ENCODE measurements at places on chromosomes 13 and 19.

DNA sequence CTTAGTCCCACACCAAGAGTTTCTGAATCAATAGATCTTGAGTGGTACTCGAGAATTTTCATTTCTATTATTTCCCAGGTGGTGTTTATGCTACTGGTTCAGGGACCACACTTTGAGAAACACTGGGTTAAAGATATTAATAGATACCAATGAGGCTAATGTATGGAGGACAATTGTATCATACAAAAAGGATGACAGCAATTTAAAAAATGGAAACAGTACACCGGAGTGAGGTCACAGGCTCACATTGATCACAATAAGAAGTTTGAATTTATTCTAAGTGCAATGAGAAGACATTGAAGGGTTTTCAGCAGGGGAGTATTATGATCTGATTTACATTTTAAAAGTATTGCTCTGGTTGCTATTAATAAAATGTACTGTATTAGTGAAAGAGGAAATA, 488.3 kb downstream of the PCDH17 start:
- DNase-seq, result no peak

DNA sequence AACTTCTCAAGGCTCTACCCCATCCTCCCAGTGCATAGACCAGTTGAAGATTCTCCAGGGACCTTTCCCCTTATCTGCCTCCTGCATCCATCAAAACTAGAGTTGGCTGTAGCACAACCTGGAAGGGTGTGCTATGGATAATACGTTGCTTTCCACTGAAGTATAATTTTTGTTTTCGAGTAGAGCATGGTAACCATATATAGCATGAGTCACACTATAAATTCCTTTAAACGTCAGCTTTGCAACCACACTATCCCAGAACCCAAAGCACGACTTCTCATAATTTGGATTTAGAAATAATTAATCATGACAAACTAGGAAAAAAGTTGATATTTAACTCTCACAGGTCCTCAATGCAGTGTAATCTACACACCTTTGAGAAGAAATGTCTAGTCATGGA, 138.3 kb upstream of the NBEA start:
- DNase-seq, result no peak

GRCh38 chr19:18414504-18415177, 4.6 kb upstream of the SSBP4 start:
- no peak for DNase-seq

DNA sequence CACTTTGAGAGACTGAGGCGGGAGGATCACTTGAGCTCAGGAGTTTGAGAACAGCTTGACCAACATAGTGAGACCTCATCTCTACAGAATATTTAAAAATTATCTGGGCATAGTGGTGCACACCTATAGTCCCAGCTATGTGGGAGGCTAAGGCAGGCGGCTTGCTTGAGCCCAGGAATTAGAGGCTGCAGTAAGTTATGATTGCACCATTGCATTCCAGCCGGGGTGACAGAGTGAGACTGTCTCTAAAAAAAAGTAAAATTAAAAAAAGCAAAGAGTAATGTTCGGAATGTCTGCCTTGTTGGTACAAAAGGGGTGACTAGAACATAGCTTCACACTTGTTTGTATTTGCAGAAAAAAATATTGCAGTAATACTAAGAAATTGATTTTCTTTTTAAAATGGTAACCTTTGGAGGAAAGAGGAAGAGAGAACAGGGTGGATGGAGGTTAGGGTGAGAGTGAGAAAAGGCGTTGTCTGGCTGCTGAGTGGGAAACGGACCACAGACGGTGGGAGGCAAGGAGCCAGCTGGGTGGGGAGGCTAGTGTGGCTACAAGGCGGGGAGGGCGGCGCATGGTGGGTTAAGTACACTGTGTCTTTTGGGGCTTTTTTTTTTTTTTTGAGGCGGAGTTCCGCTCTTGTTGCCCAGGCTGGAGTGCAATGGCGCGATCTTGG, 10.2 kb downstream of the PPP1R14A start:
- DNase-seq, result no peak

- no peak for DNase-seq
Measured at GRCh38 chr13:82439159-82439904, 1442.9 kb downstream of the SLITRK1 start.

- DNase-seq, result no peak
Measured at GRCh38 chr13:44967704-44968433, 21.4 kb downstream of the NUFIP1 start.

GRCh38 chr19:12111176-12111575, 29.0 kb downstream of the ZNF20 start:
- DNase-seq, result no peak

DNA sequence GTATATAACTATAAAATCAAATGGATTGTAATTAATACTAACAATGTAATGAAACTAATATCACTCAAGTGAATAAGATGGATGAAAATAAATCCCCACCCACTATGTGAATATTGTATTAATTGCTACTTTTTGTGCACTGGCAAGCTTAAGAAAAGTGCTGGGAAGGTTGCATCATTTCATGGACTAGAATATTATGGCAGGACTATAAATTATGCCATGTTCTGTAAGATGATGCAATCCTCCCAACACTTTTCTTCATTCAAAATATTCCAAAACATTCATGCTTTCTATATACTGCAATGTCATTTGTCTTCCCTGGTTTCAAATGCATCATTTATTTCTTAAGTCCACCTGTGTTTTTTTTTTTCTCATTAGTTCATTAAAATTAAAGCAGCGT, 457.6 kb upstream of the GPC6 start:
- no peak for DNase-seq

DNA sequence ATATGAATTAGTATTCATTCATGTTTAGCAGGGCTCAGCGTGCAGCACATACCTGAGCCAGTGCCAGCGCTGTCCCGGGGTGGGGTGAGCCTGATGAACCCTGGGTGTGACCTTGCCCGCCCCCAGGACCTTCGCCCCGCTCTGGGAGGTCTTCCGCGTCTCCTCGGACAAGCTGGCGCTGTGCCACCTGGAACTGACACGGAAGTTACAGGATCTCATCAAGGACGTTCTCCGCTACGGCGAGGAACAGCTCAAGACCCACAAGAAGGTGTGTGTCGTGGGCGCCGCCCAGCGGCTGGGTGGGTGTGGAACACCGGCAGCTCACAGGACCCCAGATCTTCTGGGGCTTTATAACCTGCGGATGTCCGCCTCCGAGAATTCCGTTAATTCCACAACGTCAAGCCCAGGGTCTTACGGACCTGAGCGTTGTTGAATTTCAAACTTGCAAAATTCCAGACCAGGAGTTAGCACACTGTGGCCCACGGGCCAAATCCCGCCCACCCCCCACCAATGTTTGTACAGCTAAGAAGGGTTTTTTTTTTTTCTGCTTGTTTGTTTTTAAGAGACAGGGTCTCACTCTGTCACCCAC, 15.4 kb downstream of the FCHO1 start:
- no peak for DNase-seq

GRCh38 chr13:46846726-46847125, 49.8 kb upstream of the ESD start:
- DNase-seq, result no peak

GRCh38 chr19:30504272-30504671, 132.1 kb downstream of the ZNF536 start:
- no peak for DNase-seq

- DNase-seq, result no peak
Measured at GRCh38 chr13:68440874-68441273, 1210.7 kb upstream of the PCDH9 start.

GRCh38 chr13:37123337-37123736, 17.9 kb upstream of the CSNK1A1L start:
- no peak for DNase-seq

- DNase-seq, result no peak
Measured at GRCh38 chr13:92407858-92408257, 818.7 kb upstream of the GPC6 start.

- no peak for DNase-seq
Measured at GRCh38 chr19:7507884-7508283, 8.0 kb upstream of the ZNF358 start.

DNA sequence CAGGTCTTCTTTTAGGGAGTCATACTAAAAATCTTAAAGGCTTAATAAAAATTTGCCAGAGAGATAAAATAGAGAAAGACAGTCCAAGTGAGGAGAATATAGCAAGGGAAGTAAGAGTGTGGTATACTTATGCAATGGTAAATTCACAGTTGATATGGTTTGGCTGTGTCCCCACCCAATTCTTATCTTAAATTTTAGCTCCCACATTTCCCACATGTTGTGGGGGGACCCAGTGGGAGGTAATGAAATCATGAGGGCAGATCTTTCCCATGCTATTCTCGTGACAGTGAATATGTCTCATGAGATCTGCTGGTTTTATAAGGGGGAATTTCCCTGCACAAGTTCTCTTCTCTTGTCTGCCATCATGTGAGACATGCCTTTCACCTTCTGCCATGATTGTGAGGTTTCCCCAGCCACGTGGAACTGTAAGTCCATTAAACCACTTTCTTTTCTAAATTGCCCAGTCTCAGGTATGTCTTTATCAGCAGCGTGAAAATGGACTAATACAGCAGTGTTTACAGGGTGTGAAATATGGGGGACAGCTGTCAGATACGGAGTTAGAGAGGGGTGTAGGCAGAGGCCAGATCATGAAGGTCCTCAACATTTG, 115.4 kb downstream of the UGGT2 start:
- DNase-seq, result no peak

- DNase-seq, result no peak
Measured at GRCh38 chr13:25778808-25779305, 273.0 kb downstream of the SHISA2 start.

DNA sequence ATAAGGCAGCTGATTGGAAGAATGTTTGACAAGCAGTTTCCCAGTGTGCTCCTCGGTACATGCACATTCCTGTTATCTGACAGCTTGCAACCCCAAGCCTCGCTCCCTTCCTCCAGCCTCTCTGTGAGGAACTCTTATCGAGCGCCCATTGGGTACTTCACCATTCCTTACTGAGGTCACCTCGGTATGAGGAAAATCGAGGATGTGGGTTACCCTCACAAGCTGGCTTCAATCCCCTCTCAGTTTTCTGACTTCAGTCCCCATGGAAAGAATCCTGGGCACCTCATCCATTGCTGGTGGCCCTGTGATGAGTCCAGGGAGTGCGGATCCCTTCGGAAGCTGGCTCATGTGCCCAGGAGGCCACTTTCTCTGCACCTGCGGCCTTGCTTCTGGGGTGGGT, 17.3 kb downstream of the TEX29 start:
- DNase-seq, result no peak

DNA sequence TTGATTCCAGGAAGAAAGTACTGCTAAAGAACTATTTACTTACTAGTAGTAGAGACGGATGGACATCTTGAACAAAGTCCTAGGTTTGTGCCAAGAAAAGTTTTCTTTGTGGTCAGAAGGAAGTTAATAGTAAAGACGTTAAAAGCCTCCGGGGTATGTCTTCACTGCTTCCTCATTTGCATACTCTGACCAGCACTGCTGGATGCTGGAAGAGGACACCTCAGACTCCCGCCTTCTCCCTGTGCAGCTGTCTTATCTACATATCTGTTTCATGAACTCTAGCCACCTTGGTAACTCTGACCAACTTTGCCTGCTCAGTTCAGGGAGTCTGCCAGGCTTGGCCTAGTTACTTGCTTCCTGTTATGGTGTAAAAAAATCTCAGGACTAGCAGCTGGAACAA, 1109.1 kb upstream of the MIR17HG start:
- no peak for DNase-seq

DNA sequence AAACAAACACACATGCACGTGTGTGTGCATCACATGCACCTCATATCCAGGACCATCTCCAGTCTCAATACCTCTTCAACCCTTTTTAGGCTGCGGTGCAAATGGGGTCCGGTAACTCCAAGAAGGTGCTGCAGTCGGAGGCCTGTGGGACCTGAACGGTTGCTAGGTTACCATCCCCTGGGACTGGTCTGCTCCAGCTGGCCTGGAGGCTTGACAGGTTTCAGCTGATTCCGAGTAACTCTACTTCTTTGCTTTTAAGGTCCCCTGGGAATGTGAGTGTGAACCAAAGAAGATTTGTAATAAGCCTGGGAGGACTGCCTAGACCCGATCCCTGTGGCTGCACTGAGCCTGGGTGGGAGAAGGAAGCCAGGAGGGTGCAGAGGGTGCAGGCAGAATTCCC, 117.5 kb downstream of the CCNA1 start:
- no peak for DNase-seq

DNA sequence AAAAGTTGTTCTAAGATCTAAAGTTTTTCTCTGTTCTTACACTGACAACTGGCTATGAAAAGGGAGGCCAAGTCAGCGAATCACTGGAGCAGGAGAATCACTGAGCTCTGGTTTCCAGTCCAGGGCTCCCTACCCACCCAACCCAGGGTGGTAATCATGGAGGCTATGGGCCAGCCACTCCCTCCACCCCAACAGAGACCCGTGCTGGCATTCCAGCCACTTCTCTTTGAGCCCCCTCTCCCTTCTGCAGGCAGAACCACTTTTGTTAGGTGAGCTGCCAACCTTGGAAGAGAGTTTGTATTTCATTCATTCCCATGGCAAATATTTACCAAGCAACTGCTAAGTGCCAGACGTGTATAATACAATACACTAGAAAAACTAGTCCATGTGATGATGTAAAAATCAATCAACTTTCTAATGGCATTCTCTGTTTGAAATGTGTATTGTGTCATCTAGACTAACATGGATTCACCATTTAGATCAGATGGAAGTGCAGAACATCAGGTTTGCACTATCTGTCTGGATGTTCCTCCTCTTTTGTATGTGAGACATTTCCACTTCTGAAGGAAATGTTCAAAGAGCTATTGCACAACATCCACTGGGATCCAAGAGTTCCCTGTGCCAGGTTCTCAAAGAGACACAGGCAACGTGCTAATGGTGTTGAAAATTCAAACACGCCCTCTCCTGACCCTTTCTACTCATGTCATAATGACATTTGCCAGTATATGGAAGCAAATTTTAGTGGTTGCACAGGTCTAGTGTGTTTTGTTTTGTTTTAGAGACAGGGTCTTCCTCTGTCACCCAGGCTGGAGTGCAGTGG, 5.3 kb downstream of the MLNR start:
- no peak for DNase-seq

DNA sequence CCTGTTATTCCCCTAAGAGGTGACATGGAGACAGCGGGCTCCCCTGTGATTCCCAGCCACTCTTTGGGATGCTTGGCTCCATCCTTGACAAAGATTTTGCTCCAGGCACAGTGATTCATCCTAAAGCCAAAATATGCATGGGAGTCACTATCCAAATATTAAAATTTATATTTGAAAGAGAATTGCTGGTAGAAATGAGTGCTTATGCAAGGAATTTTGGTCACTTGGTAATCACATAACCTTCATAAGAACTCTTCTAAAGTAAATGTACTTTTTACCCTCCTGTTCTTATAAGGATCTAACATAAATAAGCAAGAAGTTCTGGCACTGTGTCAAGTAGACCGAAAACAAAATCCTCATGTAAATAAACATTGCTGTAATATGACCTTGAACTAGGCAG, 385.8 kb downstream of the ITGBL1 start:
- no peak for DNase-seq

- no peak for DNase-seq
Measured at GRCh38 chr19:16142032-16142580, 1.4 kb upstream of the HSH2D start.

- DNase-seq, result no peak
Measured at GRCh38 chr13:47241446-47241845, 344.6 kb upstream of the HTR2A start.

GRCh38 chr13:87827479-87827878, 156.3 kb downstream of the SLITRK5 start:
- no peak for DNase-seq

GRCh38 chr13:105814219-105814901, 721.1 kb downstream of the EFNB2 start:
- no peak for DNase-seq
